Activated T-helper 2 cell treated with anti-CD3 and anti-CD28 coated beads, Interferon-gamma antibody, Interleukin-2, Interleukin-4, amounts not matched to agents 10 μg/mL and 5 μg/mL and 100 μg/mL, durations not matched to agents 14 hours and 24 hours and 36 hours (primary cell): ENCODE measurements at places on chromosomes 1 and 21.
A peak's percentile ranks its signal among the peaks of the same experiment; 100 is the strongest.

DNA sequence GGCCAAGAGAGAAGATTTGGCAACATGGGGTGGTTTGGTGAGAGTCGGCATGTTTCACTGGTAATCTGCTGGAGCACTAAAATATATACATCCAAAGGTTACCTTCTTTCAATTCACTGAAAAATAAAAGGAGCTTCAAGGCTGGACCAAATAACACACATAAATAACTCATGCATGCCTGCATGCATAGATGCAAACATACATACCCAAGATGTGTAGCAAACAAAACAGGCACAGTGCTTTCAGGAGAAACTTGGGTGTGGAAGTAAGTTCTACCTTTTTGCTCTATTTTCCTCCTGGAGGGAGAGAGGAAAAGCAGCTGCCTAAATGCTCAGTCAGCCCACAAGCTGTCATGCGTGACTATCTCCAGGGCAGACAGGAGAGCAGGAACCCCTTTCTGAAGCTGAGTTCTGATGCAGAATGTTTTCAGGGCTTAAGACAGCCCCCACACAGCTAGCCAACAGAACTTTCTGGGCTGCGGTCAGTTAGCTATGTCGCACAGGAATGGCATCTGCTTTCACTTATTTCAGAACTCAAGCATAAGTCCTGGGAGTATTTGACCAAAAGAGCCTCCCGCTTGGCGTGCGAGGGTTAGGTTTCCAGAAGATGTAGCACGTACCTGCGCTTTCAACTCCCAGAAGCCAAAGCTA, 166.2 kb downstream of the TOMM20 start:
- H3K27me3 ChIP-seq = no peaks in the 10 kb centered on the region
- H3K27ac ChIP-seq = peak overlapping the region; percentile 93
- peaks cover 74% of the 10 kb centered on the region for H3K4me1 ChIP-seq
- peaks cover 26% of the 10 kb centered on the region for H3K36me3 ChIP-seq

- DNase-seq = no peak
- no peak overlapping the region for H3K27ac ChIP-seq
- H3K4me3 ChIP-seq = no peak overlapping the region
- no peaks in the 10 kb centered on the region for H3K27me3 ChIP-seq
- H3K36me3 ChIP-seq = peaks cover 4% of the 10 kb centered on the region
- H3K4me1 ChIP-seq = peaks cover 54% of the 10 kb centered on the region
Observed at GRCh38 chr1:109787211-109787844, 23.6 kb upstream of the EPS8L3 start.

GRCh38 chr1:27388337-27389005, 4.0 kb upstream of the GPR3 start:
- peaks cover 13% of the 10 kb centered on the region for H3K4me1 ChIP-seq
- no peak overlapping the region for H3K27ac ChIP-seq
- H3K4me3 ChIP-seq = no peak overlapping the region

DNA sequence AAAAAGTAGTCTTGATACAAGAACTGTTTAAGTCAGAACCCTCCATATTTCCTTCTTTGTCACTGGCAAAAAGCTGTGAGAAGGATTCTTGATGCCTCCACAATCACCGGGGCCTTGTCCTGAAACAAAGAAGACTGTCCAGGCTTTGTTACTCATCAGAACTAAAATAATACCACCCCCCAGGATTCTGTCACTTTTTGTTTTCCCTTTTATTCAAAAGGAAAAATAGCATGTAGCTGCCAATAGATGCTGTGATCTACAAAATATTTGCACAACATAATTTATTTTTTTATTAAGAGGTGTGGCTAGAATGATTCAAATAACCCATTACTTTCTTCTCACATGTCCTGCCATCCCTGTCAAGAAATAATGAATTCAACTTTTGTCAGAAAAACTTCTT, 173.7 kb downstream of the LYPLAL1 start:
- no peak overlapping the region for H3K4me3 ChIP-seq
- H3K27ac ChIP-seq = no peak overlapping the region
- no peaks in the 10 kb centered on the region for H3K36me3 ChIP-seq

DNA sequence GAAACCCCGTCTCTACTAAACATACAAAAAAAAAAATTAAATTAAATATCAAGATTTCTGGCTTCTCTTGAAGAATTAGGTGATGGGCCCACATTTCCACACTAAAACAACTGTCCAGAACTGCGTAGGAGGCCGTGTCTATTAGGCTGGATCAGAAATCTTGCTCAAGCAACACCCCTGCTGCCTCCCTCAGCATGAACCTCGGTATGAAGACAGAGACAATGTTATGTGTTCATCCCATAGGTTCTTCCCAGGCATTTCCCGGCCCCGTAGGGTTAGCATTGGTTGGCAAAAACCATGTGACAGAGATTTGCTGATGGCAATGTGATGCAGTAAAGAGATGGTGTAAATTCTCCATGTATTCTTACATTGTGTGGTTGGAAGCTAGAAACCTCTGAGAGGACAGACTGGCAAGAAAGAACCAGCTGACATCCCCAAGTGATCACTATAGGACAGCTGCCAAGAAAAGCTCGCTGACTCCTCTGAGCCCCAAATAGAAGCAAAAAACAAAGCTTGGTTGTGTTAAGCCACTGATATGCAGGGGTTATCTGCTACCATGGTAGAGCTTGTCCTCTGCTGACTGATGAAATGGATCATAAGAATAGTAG, 34.5 kb downstream of the EBNA1BP2 start:
- H3K27me3 ChIP-seq = peaks cover 18% of the 10 kb centered on the region
- H3K36me3 ChIP-seq = no peaks in the 10 kb centered on the region
- no peak overlapping the region for H3K4me3 ChIP-seq
- no peaks in the 10 kb centered on the region for H3K4me1 ChIP-seq

- DNase-seq = peak; percentile 43
- H3K4me3 ChIP-seq = no peak overlapping the region
- H3K27ac ChIP-seq = no peak overlapping the region
- peaks cover 31% of the 10 kb centered on the region for H3K4me1 ChIP-seq
- peaks cover 37% of the 10 kb centered on the region for H3K36me3 ChIP-seq
Observed at GRCh38 chr1:174998569-174999215, 1.1 kb upstream of the CACYBP start.

- peaks cover 11% of the 10 kb centered on the region for H3K4me1 ChIP-seq
- H3K27ac ChIP-seq = peak overlapping the region; percentile 55
- no peaks in the 10 kb centered on the region for H3K27me3 ChIP-seq
- peaks cover 31% of the 10 kb centered on the region for H3K36me3 ChIP-seq
- H3K4me3 ChIP-seq = peak overlapping the region; percentile 79
Observed at GRCh38 chr21:45541221-45542039, 810 bp downstream of the SLC19A1 start.

- peaks cover 8% of the 10 kb centered on the region for H3K27me3 ChIP-seq
- no peak overlapping the region for H3K4me3 ChIP-seq
- H3K36me3 ChIP-seq = no peaks in the 10 kb centered on the region
- no peak overlapping the region for H3K27ac ChIP-seq
- peaks cover 10% of the 10 kb centered on the region for H3K4me1 ChIP-seq
- DNase-seq = no peak
Observed at GRCh38 chr1:160168016-160168415, 16.6 kb downstream of the ATP1A4 start.

DNA sequence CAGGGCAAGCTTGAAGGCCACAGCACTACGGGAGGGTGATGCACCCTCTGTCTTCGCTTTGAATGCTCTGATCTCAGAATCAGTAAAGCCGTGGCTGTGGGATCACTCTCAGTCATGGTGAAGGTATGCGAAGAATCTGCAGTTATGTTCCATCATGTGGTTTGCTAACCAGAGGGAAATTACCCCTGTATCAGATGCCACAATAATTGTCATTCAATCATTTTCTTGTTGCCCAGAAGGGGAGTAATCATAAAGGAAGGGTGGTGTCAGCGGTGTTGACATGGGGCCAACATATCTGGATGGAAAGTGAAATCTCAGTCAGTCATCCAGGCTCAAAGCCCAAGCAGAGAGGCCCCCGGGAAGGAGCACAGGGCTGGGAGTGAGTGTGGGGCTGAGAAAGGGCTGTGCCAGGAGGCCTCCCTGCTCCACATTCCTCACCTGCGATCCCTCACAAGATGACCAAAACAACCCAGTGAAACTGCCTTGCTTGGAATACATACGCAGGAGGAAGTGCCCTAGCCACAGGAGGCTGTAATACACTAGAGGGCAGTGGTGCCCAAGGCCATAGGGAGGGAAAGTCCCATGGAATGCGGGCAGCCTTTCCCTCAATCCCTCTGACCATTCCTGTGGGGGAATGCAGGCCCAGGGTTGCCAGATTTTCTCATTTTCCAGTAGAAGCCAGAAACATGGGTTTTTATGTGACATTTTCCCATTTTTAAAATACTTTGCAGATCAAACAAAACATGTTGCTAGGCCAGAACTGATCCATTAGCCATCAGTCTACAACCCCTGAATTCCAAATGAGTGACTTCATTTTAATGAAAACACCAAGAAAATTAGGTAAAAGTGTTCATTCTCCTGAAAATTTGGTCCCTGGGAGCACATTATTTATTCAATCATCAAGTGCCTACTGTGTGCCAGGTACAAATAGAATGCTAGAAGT, 95.7 kb upstream of the VANGL1 start:
- H3K27me3 ChIP-seq = no peaks in the 10 kb centered on the region
- H3K27ac ChIP-seq = no peak overlapping the region
- DNase-seq = no peak
- H3K36me3 ChIP-seq = no peaks in the 10 kb centered on the region
- H3K4me3 ChIP-seq = no peak overlapping the region

GRCh38 chr1:78607334-78607927, 12.8 kb upstream of the IFI44L start:
- no peak overlapping the region for H3K4me3 ChIP-seq
- no peaks in the 10 kb centered on the region for H3K4me1 ChIP-seq
- no peak for DNase-seq

DNA sequence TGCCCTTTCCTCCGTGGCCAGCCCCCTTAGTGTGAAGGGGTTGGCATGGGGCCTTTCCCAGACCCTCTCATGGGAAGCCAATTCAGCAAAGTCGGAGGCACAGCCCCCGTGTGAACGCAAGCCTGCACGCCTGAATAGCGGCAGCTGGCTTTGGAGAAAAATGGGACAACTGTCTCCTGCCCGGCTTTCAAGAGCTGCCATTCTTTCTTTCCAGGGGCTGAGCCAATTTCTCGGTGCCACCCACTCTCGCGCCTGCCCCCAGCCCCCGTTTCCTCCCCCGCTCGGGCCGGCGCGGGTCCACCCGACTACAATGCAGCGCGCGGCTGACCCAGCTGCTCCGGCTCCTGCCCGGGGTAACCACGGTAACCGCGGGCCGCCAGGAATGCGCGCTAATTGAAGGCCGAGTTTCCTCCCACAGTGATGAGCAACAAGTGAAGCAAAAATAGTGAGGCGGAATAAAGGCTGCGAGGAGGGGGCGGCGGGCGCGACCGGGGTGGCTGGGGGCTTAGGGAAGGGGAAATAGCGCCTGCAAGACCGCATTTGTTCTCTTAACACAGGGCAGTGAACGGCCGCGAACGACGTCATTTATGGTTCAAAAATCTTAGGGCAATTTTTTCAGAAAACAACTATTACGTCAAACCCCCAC, 27.8 kb downstream of the ILDR2 start:
- no peak overlapping the region for H3K4me3 ChIP-seq
- peaks cover 34% of the 10 kb centered on the region for H3K27me3 ChIP-seq
- no peak overlapping the region for H3K27ac ChIP-seq
- peaks cover 48% of the 10 kb centered on the region for H3K4me1 ChIP-seq

DNA sequence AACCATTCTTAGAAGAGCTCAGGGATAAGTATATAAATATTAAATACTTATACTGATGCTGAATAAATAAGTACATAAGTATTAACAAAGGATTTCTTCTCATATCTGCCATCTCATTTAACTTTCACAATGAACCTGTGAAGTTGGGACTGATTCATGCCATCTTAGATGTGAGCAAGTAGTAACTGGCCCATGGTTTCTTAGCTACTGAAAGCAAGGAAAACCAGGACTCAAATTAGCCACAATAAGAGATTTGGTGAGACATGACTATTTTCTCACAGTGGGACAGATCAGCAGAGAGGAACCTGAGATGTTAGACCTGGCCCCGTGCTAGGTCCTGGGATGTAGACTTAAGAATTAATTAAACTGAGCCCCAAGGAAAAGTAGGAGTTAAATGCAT, 8.2 kb upstream of the RAB3B start:
- no peak overlapping the region for H3K27ac ChIP-seq
- no peak overlapping the region for H3K4me3 ChIP-seq
- no peak for DNase-seq
- H3K36me3 ChIP-seq = no peaks in the 10 kb centered on the region

DNA sequence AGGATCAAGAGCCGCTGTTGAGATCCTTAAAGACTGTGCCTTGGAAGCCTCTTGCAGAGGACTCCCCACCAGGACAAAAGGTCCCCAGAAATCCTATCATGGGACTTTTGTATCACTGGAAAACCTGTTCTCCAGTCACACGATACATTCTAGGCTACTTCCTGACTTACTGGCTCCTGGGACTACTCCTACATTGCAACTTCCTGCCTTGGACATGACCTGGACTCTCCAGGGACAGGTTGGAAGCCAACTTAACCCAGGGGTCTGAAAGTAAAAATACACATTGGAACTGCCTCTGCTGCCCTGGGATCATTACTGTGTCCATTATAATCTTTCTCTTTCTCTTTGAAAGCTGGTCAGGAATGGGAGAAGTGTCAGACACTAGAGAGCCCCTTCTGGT, 9.9 kb downstream of the PIGV start:
- DNase-seq = no peak
- peaks cover 42% of the 10 kb centered on the region for H3K4me1 ChIP-seq
- H3K36me3 ChIP-seq = peaks cover 63% of the 10 kb centered on the region
- no peak overlapping the region for H3K4me3 ChIP-seq
- H3K27ac ChIP-seq = peak overlapping the region; percentile 73
